ENCODE measurements at places on chromosomes 5 and 9. TPM values are rescaled to one million over a fixed set of nuclear protein-coding genes. Genes with fewer than 3 reads are reported as not detected.

Gene KCNT1
- total RNA-seq, result not detected

Gene SWI5
- 59.8 TPM for total RNA-seq

Gene SLC36A2
- not detected for total RNA-seq

Gene ACTBL2
- 0.54 TPM for total RNA-seq

Gene PRRC2B
- total RNA-seq, result 70.0 TPM

Gene DBN1
- total RNA-seq, result 139 TPM

Gene ZNF169
- 1.9 TPM for total RNA-seq

Gene CAVIN4
- total RNA-seq, result not detected
